ENCODE measurements at places on chromosomes 6 and 20.

GRCh38 chr6:21922086-21922485, 328.5 kb downstream of the SOX4 start:
- DNase-seq: no peak

DNA sequence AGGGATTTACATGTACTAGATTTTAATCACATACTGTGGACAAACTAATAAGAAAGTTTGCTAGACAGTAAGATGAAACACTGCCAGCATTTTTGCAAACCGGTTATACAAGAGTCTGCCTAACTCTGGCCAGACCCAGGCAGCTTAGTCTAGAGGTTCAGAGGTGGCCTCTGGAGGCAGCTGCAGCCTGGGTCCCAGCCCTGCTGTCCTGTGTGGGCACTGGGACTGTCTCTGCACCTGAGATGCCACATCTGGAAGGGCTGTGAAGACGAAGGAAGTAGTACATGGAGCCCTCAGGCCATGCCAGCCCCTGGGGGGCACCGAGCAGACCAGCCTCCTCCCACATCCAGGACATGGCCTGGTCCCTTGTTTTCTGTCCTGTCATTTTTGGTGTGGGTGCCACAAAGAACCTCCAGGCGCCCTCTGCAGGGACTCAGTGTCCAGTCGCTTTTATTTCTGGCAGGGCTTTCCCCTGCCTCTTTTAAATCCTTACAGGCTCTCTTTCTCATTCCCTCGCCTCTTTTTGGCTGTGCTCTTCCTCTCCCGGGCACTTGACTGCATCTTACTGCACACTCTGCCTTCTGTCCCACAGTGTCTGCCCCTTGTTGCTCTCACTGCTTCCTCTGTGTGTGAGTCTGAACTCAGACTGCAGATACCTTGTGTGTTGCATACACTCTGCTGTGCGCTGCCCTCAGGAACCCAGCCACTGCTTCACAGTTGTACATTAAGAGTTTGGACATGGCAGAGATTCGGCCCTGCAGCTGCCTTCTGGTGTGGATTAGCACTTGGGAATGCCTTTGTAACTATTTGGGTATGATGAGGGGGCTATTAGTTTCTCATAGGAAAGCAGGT, 216.7 kb downstream of the ZDHHC14 start:
- DNase-seq: peak; percentile 37

DNA sequence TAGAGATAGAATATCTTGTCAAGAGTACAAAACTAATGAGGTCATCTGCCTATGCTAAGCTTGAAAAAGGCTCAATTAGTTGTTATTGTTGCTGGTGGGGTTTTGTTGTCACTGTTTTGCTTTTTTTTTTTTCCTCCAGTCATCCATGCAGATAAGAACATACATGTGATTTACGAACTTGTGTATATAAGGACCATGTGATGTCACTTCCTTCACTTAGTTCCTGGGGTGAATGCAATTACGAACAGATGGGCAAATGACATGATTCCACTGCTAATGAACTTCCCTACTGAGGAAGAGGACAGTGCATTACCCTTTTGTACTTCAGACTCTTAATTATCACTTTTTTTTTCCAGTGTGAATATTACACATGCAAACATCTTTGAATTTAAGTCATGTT, 1175.3 kb upstream of the GJE1 start:
- no peak for DNase-seq

GRCh38 chr6:121498481-121499276, 63.2 kb downstream of the GJA1 start:
- DNase-seq: no peak

DNA sequence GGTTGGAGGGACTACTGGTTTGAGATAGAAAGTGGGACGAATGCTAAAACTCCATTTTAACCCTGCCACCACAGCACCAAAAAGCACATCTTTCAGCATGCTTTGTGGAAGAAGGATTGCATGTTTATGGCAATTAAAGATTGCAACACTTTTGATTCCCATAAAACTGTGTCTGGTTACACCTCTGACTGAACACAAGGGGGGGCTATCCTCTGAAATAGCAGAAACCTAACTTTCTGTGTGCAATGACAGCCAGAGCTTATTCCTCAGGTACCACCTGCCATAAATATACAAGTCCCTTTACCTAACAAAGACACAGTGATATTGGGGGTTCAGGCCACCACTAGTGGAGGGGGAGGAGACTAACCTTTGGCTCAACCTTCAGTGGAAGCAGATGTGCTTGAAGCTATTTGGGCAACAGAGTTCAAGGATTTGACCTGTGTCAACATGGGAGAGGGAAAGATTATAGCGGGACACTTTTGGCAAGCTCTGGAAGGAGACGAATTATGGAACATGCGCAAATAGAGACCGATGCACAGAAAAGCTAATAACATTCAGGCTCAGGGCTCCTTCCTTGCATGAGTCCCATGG, 9.6 kb upstream of the PLG start:
- DNase-seq: no peak

GRCh38 chr6:156782691-156783320, 5.6 kb downstream of the ARID1B start:
- DNase-seq: no peak

- DNase-seq: no peak
Measured at GRCh38 chr6:37168163-37168758, 1.7 kb upstream of the PIM1 start.

- no peak for DNase-seq
Measured at GRCh38 chr6:35521235-35521634, 8.5 kb upstream of the TULP1 start.

DNA sequence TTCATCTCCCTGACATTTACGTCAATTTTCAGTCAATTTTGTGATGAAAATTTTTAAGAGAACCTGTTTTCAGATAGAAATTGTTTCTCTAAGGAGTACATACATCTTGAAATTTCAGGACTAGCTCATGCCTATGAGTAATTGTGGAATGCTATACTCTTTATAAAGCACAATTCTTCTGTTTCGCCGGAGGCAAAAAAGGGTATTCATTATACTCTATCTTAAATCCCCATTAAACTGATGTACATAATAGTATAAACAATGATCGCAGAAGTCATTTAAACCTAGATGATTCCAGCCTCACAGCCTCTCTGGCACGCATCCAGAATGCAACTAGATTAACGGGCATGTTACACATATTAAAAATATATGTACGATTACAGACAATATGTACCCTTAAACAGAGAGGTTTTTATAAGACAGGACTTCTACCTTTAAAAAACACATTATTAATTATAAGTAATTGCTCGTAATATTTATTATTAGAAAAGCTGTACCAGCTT, 62.6 kb downstream of the NRSN1 start:
- DNase-seq: no peak

GRCh38 chr20:48844996-48845395, 17.2 kb upstream of the PREX1 start:
- no peak for DNase-seq

GRCh38 chr20:25490656-25491445, 83.4 kb downstream of the GINS1 start:
- DNase-seq: no peak

DNA sequence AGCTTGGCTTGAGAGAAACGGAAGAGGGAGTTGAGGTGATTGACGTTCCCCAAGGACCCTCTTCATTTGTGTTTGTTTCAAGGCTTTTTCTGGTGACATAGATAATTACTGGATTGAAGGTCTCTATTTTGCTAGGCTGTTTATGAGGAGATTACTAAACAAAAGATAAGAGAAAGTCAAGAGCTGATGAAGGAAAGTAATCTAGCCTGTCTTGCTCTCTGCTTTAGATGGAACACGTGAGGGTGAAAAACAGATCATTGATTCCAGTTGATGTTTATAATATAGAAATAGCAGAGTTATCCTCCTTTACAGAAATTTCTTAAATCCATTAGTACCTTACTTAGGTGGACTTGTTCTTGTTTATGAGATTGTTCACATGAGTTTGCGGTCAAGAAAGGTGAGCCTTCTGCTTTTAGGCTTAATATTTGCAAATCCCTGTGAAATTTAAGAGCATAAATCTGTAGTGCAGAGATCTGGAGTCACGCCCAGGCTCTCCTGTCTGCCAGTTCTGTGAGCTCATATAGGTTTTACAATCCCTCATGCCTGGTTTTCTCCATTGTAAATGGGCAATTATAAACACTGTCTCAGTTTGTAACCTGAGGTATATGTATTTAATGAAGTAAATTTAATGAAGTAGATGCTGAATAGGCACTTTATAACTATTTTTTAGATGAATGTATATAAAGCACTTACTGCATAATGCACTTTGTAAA, 272.8 kb downstream of the NKAIN2 start:
- DNase-seq: no peak

DNA sequence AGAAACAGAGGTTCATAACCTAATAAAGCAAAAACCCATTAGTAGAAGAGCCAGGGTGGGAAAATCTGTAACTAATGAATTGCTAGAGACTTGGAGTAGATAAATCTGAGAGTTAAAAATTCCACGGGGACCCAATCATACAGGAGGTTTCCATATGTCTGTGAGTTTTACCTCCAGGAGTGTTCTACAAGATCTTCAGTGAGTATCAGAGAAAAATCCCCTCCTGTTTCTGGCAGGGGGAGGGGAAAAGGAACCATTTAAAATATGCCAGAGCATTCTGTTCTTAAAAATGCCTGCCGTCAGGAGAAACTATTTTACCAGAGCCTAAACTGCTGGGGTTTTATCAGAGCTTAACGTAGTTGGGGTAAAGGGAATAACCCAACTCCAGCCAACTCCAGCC, 54.0 kb upstream of the PLN start:
- no peak for DNase-seq

DNA sequence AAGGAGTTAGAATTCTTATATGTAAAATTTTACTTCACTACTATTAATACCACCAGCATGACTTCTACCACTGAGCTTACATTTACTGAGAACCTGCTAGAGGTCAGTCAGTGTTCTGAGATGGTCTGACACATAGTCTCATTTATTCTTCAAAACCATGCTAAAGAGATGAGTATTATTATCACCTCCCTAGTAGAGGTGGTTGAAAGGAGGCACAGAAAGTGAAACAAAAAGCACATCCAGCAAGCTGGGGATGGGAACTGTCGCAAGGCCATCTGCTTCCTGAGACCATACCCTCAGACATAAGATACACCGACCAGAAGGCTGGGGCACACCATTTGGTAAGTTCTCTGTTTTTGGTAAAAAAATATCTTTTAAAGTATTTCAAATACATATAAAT, 137.7 kb downstream of the INSM1 start:
- DNase-seq: no peak

DNA sequence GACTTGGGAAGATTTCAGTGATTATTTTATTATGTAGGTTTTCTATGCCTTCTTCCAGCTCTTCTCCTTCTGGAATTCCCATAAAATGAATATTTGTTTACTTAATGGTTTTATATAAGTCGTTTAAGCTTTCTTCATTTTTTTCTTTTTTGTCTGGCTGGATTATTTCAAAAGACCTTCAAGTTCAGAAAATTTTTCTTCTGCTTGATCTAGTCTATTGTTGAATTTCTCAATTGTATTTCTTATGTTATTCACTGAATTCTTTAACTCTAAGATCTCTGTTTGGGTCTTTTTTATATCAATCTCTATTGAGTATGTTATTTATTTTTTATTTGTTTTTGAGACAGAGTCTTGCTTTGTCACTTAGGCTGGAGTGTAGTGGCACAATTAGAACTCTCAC, 117.4 kb downstream of the CEP57L1 start:
- no peak for DNase-seq

DNA sequence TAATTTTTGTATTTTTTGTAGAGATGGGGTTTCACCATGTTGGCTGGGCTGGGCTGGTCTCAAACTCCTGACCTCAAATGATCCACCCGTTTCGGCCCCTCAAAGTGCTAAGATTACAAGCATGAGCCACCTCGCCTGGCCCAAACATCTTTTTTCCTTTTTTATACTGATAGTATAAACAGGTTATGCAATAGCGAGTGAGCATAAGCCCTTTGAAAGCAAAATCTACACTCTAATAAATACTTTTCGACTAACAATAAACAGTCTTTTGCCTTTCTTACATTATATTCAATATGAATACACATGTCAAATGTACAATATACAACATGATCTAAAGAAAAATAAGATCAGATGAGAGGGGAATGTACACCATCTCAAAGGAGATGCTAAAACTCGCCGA, 38.7 kb downstream of the KIF13A start:
- DNase-seq: no peak
